Activated CD8-positive, alpha-beta memory T cell treated with anti-CD3 and anti-CD28 coated beads for 4 hours (primary cell): ENCODE measurements at places on chromosomes 7 and 10.

DNA sequence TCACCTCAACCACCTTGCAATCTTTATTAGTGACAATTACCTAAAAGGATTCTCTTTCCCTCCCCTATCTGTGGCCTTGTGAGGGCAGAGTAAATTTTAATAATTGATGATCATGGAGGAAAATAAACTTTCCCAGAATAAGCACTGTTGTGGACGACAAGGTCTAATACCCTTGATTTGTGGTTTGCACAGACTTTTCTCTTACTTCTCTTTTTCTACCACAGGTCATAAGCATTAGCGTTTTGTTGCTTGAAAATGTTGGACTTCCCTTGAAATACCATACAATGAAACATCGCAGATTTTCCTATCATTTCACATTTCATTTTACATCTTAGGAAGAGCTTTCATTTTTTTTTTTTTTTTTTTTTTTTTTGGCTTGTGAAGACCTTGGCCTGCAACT lies 188.1 kb upstream of the TMEM72 start:
- DNase-seq, result no peak

DNA sequence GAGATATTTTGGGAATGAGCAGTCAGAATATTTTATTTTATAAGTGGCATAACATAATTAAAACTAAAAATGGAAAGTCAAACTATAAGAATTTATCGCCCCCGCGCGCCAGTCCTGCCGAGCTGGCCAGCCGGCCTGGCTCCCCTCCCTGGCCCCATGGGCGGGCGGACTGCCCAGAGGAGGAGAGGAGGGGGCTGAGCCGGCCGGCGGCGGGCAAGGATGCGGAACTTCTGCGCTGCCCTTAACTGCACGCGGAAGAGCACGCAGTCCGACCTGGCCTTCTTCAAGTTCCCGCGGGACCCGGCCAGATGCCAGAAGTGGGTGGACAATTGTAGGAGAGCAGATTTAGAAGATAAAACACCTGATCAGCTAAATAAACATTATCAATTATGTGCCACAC lies 96.8 kb downstream of the DKK1 start:
- DNase-seq, result no peak

DNA sequence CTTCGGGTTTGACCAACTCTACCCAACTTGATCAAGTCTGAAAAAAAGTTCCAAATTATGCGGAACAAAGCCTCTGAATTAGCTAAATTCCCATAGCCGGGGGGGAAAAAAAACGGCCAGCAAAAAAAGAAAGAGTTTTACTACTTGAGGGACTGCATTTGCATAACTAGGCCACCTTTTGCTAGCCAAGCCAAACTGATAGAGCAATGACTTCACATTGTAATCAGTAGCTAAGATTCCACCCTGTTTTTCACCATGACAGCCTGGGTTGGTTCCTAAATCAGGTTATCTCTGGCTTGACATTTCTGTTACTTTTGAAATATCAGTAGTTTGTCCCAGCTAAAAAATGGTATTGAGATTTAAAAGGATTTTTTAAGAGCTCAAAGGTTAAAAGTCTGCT lies 31.4 kb upstream of the CREB3L2 start:
- DNase-seq, result no peak

DNA sequence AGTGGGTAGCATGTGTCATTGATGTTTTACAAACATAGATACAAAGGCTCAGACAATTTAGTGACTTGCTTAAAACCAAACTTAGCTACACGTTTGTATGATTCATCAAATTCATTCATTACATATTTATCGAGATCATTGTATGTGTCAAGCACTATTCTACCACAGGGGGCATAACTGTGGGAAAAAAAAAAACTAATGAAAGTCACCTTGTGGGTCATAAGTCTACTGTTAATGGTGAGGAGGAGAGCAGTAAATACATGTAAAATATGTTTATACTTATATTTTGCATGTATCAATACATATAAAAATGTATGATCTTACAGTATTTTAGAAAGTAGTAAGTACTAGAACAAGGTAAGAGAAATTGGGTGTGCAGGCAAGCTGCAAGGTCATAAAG lies 933.8 kb downstream of the IPMK start:
- no peak for DNase-seq

GRCh38 chr10:65275296-65275695 lies 1650.5 kb upstream of the LRRTM3 start:
- no peak for DNase-seq

GRCh38 chr7:159070431-159071148 lies 74.1 kb downstream of the VIPR2 start:
- no peak for DNase-seq

DNA sequence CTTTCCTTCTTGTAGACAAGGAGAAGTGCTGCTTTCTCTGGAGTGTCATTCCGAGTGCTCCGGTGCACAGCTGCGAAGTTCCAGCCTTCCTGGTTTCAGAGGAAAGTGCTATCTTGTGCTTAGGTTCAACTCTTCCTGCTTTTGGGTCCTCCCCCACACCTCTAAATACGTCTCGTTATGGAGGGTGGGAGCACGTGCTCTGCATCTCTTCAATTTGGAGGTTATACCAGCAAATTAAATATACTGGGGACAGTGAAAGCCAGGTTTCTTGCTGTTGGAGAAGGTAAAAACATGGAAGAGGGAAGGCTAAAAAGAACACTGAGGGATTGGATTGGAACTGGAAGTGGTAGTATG lies 2.4 kb upstream of the ESYT2 start:
- no peak for DNase-seq

DNA sequence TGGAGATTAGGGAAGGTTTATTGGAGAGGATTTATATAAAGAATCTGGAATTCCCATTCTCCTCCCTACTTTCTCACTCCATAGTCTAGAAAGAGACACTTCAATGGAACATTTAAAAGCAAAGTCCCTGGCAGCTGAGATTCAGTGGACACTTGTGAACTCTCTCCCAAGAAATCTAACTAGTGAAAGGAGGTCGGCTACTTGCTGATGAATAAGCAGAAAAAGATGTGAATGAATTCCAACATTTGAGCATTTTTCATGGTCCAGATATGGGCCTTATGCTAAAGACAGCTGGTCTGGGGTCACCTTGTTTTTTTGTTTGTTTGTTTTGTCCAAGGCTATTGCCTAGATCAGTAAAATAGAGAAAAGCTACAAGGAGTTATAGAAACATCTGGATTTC lies 141.1 kb upstream of the LRRTM3 start:
- no peak for DNase-seq

DNA sequence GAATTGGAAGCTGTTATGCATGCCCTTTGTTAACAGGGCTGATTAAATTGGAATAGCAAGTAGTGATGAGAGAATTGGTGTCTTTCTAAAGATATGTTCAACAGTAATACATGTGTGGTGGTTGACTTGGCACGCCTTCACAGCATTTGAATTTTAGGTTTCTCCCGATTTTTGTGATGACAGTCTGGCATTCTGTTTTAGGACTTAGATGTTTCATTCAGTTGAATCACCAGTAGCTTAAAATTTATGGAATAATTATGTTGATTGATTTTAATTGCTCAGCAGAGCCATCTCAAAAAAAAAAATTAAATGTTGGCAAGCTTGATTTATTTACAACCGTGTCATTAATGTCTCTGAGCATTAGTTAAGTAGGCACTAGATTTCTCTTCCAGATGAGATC lies 219.7 kb downstream of the CSTF2T start:
- no peak for DNase-seq

- DNase-seq, result no peak
Measured at GRCh38 chr10:77661100-77661499, 23.5 kb upstream of the KCNMA1 start.

DNA sequence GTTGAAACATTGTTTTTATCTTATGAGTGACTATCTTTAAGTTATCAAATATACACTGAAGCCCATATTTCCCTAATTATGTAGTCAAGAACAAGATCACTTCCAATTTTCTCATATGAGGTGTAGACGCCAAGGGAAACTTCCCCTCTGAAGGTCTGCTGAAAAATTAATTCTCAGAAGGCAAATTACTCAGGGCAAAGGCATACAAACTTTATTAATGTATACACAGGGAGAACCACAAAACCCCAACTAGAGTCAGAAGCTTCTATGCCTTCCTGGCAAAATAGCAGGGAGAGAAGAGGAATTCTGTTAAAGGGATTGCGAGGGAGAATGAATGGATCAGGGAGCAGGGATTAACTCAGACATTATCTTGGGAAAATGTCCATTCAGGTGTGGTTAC lies 83.4 kb downstream of the DOCK4 start:
- no peak for DNase-seq
